Astrocyte of the spinal cord (primary cell): ENCODE measurements at places on chromosomes 16 and 17.
A peak's percentile ranks its signal among the peaks of the same experiment; 100 is the strongest.

DNA sequence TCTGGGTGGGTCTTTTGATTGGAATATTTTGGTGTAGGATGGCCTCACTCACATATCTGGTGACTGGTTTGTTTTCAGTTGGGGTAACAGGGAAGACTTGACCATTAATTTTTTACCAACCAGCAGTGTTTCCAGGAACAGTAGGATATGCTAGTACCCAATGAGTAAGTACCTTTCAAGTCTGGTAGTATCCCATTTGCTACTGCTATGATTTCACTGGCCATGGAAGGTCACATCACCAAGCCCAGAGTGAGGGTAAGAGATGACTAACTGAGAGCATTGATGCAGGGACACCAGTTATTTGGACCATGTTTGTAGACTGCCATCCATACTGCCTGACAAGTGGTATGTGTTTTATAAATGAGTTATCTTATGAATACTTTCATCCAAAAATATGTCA is 277.7 kb downstream of the MAP2K6 start:
- no peak for DNase-seq

DNA sequence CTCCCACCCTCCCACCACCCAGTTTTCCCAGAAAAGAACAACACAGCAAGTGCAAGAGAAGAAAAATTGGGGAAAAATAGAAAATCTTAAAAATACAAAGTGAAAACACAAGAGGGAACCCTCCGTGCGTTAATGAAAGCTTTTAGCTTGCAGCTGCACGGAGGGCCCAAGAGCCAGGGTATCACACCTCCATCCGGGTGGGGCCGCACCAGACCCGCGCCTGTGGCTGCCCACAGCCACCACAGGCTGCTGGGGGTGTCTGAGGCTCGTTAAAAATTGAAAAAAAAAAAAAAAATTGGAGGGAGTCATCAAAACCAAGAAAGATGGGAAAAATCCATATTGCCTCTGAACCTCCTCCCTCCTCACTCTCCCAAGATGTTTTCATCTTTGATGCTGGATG is 18.6 kb downstream of the ENGASE start:
- DNase-seq, result no peak

GRCh38 chr16:4570688-4571321 is 14.7 kb downstream of the C16orf96 start:
- DNase-seq, result no peak

- no peak for DNase-seq
Observed at GRCh38 chr17:41932816-41933389, 2.5 kb downstream of the ODAD4 start.

- no peak for DNase-seq
Observed at GRCh38 chr17:27423651-27424050, 32.6 kb upstream of the KSR1 start.

- no peak for DNase-seq
Observed at GRCh38 chr17:40356990-40357881, 7.3 kb downstream of the GJD3 start.

- no peak for DNase-seq
Observed at GRCh38 chr17:16304830-16305229, 48.4 kb downstream of the CENPV start.

DNA sequence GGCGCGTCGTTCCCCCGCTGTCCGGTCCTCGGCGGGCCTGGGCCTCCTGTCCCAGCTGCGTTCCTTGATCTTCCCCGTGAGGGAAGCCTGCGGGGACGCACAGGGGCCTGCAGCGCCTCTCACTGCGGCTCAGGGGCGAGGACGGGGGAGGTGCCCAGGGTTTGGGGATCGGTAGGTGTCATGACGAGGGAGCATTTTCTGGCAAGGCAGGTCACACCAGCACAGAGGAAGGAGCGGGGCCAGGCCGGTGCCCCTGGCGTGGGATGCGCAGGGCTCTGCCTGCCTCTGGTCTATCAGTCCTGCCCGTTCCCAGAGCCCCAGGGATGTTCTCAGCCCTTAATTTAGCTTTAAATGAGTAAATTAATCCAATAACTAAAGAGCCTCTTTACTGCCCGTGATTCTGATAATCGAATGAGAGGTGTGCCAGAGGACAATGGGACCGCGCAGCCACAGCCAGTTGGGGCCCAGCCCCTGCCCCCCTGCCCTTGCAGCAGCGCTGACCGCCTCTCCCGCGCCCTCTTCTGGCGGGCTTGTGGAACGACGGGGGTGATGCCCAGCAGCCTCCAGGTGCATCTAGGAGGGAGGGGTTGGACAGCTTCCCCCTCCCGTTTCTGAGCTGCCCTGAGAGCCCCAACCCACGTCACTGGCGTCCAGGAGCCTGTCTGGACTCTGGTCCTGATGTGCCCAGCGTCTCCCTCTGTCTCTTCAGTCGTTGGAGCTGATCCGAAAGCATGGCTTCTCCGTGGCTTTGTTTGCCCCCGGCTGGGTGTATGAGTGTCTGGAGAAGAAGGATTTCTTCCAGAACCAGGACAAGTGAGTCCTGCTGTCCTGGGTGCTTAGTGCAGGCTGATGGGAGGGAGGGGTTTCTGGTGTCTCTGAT is 7.9 kb downstream of the ENGASE start:
- DNase-seq, result no peak

- DNase-seq, result no peak
Observed at GRCh38 chr16:52758473-52758855, 211.5 kb upstream of the TOX3 start.

DNA sequence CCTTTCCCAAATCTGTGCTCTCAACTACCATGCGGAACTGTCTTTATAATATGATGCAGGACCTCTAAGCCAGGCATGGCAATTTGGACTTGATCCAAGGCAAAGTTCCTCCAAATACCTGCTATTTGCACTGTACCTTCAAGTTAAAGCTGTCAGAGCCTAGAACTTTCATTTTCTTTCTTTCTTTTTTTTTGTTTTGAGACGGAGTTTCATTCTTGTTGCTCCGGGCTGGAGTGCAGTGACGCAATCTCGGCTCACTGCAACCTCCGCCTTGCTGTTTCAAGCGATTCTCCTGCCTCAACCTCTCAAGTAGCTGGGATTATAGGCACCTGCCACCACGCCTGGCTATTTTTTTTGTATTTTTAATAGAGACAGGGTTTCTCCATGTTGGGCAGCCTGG is 51.7 kb downstream of the ARHGAP27 start:
- DNase-seq, result no peak

- peak; percentile 90 for DNase-seq
Observed at GRCh38 chr17:80498242-80498919, 22.0 kb upstream of the NPTX1 start.

GRCh38 chr16:1158456-1159324 is 5.8 kb downstream of the CACNA1H start:
- DNase-seq, result no peak

DNA sequence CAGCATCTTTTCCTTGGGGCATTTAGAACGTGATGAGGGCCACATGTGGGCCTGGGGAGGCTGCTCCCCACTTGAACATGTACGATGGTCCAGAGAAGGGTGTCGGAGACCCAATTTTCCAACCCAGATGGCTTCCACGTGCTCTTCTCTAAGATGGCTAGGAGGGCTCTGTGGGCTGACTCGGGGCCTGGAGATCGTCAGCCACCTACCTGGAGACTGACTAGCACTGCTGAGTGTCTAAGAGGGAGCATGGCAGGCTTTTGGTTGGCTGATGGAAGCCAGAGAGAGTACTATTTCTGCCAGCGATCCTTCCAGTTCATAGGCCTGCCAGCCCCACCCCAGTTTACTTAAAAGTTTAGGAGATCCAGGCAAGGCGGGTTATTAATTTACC is 60.2 kb upstream of the CLEC18A start:
- no peak for DNase-seq

GRCh38 chr17:10041916-10042588 is 137.0 kb upstream of the RCVRN start:
- no peak for DNase-seq

DNA sequence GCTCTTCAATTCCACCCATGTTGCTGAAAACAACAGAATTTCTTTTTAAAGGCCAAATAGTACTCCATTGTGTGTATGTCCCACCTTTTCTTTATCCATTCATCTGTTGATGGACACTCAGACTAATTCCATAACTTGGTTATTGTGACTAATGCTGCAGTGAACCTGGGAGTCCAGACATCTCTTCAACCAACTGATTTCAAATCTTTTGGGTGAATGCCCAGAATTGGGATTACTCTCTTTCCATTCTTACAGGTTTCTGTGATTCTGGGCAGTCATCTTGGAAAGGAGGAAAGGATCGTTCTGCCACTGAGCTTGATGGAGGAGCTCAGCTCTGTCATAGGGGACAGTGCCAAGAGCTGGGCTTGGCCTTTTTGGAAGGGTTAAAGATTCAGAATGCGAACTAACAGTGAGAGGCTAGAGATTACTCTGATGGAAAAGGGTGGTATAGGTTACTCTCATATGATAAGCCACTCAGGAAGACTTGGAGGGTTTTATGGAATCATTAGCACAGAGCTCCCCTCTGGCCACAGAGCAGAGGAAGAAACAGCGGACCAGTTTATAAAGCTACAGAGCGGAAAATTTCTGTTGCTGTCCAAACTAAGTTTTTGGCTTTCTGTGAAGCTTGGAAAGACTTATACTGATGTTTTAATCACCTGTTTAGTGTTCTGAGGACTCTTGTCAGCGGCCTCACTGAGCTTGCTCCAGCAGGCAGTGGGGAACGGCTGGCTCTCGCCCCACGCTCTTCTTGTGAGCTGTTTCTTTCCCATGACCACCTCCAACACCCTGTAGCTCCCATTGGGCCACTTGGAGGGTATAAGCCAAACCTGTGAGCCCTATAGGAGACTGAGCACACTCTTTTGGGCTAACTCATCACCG is 48.3 kb downstream of the HIC1 start:
- DNase-seq, result peak; percentile 78

DNA sequence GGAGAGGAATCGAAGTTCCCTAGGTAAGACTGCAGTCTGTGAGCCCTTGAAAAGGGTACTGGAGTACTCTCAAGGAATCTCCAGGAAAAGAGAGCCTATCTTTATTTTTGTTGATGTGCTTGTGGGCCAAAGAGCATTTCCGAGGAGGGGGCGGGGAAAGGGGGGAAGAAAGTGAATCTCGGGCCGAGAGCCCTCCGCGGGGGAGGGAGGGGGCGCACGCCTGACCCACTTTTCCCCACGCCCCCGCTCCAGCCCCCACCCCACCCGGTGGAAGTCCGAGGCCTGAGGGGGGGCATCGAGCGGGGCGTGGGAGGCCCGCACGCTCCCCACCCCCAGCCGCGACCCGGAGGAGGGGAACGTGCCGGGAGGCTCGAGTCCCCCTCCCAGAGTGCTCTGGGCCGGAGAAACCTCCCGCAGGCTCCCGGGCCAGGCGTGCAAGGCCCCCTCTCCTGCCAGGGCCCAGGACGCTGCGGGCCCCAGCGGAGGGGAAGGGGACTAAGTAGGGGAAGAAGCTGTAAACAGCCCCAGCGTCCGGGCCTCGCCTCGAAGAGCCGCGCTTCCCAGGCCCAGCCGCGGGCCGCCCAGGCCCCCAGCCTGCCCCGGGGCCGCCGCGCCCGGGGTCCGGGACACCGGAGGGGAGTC is 444 bp downstream of the HELZ start:
- no peak for DNase-seq

GRCh38 chr16:69241926-69242325 is 55.0 kb downstream of the SNTB2 start:
- no peak for DNase-seq

DNA sequence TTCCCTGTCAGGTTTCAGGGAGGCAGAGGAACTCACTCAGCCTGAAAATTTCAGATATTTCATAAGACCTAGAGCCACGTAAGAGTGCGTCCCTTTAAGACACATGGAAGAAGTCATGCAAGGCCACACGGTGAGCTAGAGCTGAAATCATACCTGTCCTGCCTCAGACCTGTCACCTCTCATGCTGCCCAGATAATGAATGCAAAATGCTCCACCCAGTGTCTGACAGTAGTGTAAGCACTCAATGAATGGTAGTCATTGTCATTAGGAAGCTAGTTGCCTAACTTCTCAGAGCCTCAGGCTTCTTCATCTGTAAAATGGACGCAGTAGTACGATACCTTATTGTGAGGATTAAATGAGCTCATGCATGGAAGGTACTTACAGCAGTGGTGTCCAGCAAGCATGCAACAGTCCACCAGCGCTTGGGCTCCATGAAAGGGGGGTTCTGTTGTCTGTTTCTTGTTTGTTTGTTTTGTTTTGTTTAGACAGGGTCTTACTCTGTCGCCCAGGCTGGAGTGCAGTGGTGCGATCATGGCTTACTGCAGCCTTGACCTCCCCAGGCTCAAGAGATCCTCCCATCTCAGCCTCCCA is 60.7 kb downstream of the WSB1 start:
- no peak for DNase-seq

- no peak for DNase-seq
Observed at GRCh38 chr16:85395913-85396878, 216.9 kb upstream of the GSE1 start.

GRCh38 chr17:37025847-37026530 is 77.2 kb downstream of the AATF start:
- DNase-seq, result no peak

GRCh38 chr16:81164481-81164880 is 68.3 kb upstream of the GCSH start:
- DNase-seq, result no peak

DNA sequence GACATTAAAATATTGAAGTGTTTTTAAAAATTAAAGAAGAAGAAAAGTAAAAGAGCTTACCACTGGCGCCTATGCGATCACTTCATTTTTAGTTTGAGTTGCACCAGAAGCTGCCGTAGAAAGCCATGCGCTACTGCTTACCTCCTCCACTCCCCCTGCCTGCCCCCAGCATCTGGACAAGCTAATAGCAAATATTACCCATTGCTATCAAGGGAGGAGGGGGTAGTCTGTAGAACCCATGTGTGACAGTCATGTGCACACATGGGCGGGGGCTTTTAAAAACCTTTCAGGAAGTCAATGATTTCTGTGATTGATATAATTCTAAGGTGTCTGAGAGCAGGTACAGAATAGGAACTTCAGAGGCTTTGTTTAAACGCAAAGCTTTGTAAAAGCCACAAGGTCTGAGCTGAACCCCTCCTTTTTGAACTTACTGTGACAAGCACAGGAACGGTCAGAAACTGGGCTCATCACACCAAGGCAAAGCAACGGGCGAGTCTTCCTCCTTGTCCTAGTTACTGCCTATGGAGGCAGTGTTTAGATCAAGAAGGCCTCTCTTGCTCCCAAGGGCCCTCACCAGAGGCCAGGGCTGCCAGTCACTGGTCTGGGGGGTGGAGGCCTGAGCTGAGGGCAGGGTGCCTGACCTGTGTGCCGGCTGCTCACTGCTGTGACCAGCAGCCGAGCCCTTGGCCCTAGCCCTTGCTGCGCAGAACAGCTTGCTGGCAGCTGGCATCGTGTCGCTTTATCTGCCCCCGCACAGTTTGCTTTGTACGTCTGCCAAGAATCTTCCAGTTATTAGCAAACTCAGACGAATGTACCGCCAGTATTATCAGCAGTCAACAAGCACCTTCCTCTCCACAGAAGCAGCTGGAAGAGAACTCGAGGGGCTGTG is 15.0 kb downstream of the GINS2 start:
- peak; percentile 22 for DNase-seq
